ENCODE measurements at places on chromosomes 1 and 21.

DNA sequence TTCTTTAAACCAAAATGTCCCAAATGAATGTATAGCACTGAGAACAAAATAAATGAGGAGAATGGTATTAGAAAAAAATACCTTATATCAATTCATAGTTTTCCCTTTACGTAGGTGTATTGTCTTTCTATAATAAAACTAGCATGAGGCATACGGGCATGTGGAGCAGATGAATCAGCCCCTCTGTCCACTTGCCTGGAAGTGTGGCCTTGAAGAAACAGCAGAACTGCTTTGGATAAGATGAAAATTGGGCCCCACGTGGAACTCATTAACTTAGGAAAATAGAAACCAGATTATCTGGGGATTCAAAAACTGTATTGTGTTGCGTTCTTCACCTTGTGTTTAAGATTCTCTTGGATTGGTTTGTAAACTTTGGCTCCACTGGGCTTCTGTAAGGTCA is 356.8 kb upstream of the B3GALT2 start:
- no peak for DNase-seq

DNA sequence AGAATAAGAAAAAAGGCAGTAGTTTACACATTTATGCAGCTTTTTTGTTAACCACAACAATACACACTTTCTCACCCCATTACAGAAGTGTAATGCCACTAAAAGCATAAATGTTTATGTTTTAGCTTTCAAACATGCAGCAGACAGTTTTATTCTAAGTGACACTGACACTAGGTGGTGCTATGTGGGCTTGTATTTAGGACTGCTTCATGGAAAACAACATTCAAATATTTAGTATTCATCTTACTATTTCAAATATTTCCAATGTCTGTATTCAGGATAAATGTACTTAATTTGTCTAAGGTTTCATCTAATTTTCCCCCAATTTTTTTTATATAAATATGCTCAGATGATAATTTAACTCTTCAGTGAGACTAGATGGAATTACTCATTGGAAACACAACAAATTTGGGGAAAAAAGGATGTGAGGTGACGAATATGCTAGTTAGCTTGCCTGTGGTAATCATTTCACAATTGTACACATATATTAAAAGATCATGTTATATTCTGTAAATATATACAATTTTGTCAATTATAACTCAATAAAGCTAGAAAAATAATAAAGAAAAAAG is 71.4 kb downstream of the USP1 start:
- peak; percentile 28 for DNase-seq

- DNase-seq = no peak
Measured at GRCh38 chr1:228274452-228275178, 66.8 kb downstream of the OBSCN start.

- no peak for DNase-seq
Measured at GRCh38 chr1:26410706-26411623, at the start of gene LIN28A. Gene LIN28A, plus strand, starts transcription at chr1:26410817. Its CDS starts 75 bp downstream, at chr1:26410892.

DNA sequence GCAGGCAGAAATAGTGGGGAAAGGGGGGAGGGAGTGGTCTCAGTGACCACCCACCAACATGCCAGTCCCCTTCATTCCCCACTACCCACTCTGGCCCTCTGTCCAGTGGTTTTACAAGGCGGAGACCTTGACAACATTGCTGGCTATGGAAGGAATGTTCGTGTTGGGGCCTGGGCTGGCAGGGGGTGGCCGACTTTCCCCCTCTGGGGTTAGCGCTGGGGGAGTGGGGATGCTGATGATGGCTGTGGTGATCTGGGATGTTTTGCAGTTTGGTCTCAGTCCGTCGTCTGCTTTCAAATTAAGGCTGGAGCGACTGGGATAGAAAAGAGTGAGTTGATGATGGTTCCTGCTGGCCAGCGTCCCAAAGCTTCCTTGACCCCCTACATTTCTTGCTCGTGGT is 20.3 kb downstream of the DDX20 start:
- DNase-seq = no peak

GRCh38 chr1:198641966-198642668 is 3.3 kb downstream of the PTPRC start:
- no peak for DNase-seq

GRCh38 chr1:203026666-203027663 is 674 bp downstream of the PPFIA4 start:
- DNase-seq = peak; percentile 11

GRCh38 chr1:233038581-233038980 is 88.2 kb downstream of the NTPCR start:
- no peak for DNase-seq

DNA sequence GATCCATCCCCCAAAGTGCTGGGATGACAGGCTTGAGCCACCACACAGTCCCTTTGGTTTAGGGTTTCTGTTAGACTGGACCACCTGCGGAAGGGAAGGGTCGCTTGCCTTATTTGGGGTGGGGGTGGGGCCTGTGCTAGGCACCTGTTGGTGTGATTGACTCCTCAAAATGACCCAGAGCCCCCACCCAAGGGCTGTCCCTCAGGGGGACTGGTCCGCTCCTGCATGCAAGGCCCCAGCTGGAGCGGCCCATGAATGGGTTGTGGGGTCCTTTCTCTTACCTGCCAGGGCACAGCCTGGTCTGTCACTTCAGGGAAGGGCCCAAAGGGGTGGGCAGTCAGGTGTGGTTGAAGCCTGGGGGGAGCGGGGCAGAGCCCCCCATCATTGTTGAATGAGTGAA is 1.8 kb upstream of the CSTB start:
- DNase-seq = no peak

DNA sequence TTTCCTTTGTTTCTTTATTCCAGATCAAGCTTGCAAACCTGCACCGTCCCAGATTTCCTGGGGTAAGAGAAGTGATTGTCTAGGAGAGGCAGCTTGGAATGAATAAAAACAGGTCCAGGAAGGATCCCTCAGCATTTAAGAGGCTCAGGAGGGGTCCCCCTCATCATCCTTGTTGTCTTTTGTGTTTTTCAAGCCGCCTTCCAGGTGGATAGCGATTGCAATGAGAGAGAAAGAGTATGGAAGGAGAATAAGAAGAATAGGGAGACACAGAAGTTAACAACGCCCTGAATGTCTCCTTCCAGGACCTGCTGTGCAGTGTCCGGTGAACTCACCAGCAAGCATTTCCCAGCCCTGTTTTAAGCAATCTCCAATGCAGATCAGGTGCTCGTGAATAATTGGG is 8.5 kb downstream of the ERG start:
- no peak for DNase-seq

- DNase-seq = no peak
Measured at GRCh38 chr1:39735731-39736130, 3.0 kb upstream of the PPIE start.

DNA sequence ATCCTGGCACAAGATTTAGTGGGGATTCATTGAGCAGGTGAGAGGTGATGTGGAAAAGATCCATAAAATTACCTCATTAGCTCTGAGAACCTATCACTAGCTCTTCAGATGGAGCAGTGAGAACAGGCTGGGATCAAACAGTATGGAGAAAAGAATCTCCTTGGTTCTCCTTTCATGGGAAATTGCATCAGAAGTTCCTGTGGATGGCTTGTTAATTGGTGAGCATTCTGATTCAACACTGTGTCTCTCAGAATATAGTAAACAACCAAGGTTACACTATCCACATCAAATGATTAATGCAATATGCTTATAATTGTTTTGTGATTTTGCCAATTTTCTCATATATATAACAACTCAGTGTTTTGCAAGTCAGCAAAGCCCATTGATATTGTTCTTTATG is 8.3 kb upstream of the CD55 start:
- no peak for DNase-seq

- no peak for DNase-seq
Measured at GRCh38 chr1:206606867-206607266, 5.4 kb downstream of the EIF2D start.

DNA sequence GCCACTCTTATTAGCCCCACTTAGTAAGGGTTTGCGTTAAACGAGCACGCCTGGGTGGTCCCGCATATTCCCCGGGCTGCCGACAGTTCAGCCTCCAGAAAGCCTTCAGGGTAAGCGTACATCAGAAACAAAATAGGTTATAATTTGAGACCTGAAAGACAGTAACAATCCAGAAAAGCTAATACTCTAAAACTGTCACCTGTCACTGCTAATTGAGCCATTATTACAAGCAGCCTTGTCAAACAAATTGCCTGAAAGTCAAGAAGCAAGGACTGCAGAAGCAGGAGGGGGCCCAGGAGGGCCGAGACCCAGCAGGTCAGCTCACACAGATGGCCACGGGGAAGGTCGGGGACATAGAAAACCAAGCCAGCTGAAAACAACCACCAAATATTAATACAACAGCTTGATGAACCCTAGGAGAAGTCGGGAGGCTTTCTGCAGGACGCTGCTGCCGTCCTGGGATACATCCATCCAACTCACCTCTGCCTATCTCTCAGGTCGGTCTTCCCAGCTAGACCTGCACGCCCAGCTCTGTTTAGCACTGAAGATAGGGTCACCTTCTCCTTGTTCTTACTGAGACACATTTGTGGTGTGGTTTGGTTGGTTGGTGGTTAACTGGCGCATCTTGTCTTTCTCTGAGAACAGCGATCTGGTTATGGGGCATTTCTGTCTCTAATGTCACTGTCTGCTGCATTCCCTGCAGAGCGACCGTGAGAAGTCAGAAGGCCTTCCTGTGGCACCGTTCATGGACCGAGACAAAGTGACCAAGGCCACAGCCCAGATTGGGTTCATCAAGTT is 110.8 kb downstream of the WDR4 start:
- no peak for DNase-seq

DNA sequence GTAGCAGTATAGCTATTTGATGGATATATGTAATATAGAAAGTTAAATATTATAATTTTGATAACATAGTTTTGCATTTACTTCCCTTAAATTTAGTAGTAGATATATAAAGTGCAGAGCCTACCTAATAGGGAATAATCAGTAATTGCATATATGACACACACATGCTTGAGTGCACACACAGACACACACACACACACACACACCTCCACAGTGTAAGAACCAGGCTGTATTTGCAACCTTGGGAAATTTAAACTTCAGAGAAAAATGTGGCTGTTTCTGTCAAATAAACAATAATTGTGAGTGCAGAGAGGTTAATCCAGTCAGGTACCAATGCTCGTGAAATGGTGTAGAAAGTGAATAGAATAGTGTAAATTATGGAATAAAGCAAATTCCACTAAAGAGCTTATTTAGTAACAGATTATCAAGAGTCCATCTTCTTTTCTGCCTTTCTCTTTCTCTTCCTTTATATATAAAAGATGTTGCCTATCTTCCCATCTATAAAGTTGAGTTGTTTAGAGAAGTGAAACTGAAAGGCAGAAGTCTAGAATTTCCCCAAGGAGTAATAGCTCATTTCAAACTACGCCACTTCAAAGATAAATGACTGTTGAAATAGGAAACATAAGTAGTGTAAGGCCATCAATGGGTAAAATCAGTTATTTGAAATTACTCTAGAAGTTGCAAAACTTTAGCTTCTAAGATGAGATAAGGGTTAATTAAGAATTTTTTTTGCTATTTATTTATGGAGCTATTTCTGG is 273.7 kb downstream of the SRGAP2C start:
- peak; percentile 13 for DNase-seq

DNA sequence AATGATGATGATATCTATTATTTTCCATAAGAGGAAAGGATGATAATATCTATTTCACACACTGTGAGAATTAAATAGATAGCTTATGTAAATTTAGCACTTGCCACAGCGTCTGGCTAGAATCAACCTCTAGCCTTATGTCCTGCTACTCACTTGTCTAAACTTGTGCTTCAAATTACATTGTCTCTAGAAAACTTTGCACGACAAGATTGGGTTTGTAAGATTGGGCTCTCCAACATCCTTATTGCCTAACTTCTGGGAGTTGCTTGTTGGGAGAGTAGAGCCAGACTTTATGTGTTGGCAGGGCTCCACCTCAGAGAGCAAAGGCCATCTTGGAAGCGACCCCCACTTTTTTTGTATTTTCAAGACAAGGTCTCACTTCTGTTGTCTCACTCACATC is 50.0 kb upstream of the POGK start:
- no peak for DNase-seq

- DNase-seq = no peak
Measured at GRCh38 chr1:54315099-54315498, 91.1 kb downstream of the SSBP3 start.

GRCh38 chr1:201883786-201884185 is 4.9 kb upstream of the SHISA4 start:
- no peak for DNase-seq

DNA sequence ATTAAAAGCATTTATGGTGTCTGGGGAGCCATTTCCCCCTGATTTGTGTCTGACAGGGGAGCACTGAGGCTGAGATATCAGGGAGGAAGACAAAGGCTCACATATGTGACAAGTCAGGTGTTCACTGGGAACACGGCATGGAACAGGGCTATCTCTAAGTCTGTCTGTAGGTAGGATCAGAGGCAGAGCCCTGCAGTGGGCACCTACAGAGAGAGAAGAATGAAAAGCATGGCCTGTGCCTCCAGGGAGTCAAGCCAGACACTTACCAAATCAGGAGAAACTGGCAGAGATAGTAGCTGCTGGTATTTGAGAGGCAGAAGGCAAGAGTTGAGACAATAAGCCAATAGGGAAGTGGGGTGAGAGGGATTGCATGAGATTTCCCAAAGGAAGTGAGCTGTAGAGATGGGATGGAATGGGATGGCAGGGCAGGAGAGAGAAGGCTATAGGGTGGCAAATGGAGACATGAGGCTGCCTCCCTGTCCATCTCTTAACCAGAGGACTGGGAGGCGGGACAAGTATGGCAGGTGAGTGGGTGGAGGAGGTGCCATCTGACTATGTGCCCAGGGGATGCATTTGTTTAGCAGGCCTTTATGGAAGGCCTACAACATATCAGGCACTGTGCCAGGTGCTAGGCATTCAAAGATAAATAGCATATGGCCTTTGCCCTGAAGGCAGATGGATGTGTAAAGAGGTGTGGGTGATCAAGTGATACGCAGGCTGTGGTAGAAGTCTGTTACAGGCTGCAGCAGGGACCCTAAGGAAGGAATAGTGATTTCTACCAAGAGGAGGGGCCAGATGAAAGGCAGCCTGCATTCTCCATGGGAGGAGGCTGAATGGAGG is 136.2 kb upstream of the IPO9 start:
- DNase-seq = no peak

DNA sequence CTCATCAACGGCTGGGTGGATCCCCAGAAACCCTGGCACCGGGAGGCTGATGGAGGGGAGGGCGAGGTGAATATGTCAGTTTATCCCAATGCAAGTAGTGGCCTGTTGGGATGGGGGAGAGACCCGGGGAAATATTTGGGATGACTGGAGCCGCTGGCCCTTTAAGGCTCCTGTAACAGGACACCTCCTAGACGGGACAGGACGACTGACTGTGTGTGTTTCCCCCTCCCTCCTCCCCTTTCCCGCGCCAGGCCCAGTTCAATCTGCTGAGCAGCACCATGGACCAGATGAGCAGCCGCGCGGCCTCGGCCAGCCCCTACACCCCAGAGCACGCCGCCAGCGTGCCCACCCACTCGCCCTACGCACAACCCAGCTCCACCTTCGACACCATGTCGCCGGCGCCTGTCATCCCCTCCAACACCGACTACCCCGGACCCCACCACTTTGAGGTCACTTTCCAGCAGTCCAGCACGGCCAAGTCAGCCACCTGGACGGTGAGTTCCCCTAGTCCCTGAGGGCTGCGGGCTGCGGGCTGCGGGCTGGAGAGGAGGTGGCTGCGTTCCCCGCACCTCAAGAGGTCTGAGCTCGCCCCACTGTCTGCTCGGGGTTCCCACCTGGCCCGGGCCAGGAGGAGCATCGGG is 44.8 kb upstream of the CCDC27 start:
- DNase-seq = no peak
